Peyer's patch (tissue), 4 donors: ENCODE measurements at places on chromosomes 5 and 9. TPM values are rescaled to one million over a fixed set of nuclear protein-coding genes. Genes with fewer than 3 reads are reported as not detected.

GRCh38 chr5:53362521-53362941, 117.9 kb upstream of the FST start:
- no peaks in the 10 kb centered on the region for H3K36me3 ChIP-seq
- H3K4me1 ChIP-seq, result no peaks in the 10 kb centered on the region
- H3K27me3 ChIP-seq, result no peaks in the 10 kb centered on the region
- no peak overlapping the region for H3K27ac ChIP-seq
- DNase-seq, result no peak
- no peak overlapping the region for H3K4me3 ChIP-seq

- H3K4me3 ChIP-seq, result no peak overlapping the region
- peaks cover 14% of the 10 kb centered on the region for H3K4me1 ChIP-seq
- H3K36me3 ChIP-seq, result no peaks in the 10 kb centered on the region
- no peaks in the 10 kb centered on the region for H3K27me3 ChIP-seq
- no peak overlapping the region for H3K27ac ChIP-seq
- no peak for DNase-seq
Measured at GRCh38 chr9:131583836-131584555, 38.7 kb downstream of the PRRT1B start.

GRCh38 chr9:112615584-112616266, 102.2 kb downstream of the INIP start:
- H3K27ac ChIP-seq, result no peak overlapping the region
- H3K4me1 ChIP-seq, result no peaks in the 10 kb centered on the region
- no peaks in the 10 kb centered on the region for H3K36me3 ChIP-seq
- no peaks in the 10 kb centered on the region for H3K27me3 ChIP-seq
- no peak for DNase-seq

Gene FOXD1
- 5.8 TPM for total RNA-seq

Gene NFIB
- 229 TPM for total RNA-seq

GRCh38 chr5:87243161-87243844, 24.4 kb upstream of the RASA1 start:
- DNase-seq, result no peak
- no peaks in the 10 kb centered on the region for H3K4me1 ChIP-seq
- H3K27ac ChIP-seq, result no peak overlapping the region

DNA sequence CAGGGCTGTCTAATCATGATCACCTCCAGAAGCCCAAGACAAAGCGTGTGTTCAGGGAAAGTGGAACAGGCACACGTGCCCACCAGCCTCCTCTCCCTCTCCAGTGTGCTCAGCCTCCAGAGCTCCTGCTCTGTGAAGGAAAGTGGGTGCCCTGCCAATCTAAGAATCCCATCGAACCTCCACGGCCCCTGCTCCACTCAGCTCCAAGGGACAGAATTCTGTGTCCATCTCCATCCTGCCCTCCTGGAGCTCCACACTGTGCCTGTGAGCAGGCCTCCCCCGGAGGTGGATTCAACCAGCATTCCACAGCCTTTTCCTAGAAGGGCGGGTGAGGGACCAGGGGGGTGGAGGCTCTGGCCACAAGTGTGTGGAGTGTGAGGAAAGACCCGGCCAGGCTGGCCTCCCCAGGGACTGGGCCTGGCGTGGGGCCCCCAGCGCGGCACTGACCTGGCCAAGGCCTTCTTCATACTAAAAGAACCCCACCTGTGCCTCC, 6.0 kb downstream of the EEIG1 start:
- peak overlapping the region; percentile 99 for H3K27ac ChIP-seq
- no peaks in the 10 kb centered on the region for H3K36me3 ChIP-seq
- peaks cover 75% of the 10 kb centered on the region for H3K4me1 ChIP-seq
- H3K27me3 ChIP-seq, result no peaks in the 10 kb centered on the region
